ENCODE measurements at places on chromosomes 2 and 18.

- DNase-seq: no peak
Observed at GRCh38 chr18:38961880-38962279, 1396.3 kb upstream of the CELF4 start.

DNA sequence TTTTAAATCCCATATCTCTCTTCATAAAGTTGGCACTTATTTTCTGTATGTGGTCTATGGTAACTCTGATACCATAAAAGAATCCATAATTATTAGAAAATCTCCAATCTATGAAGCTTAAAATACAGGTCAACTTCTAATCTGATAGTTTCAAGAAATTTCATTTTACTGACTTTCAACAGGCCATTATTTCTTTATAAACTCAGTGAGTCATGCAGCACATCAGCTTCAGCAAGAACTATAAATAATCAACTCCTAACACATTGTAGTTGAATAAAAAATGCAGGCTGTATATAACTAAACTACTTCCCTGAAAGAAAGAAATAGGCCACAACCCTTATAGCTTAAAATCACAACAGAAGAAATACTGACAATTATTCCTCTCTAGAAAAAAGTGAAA lies 204.3 kb upstream of the CCDC150 start:
- no peak for DNase-seq

GRCh38 chr2:152098496-152099366 lies at the start of gene CACNB4:
CACNB4 (minus strand) TSS chr2:152099044.
- peak; percentile 2 for DNase-seq

DNA sequence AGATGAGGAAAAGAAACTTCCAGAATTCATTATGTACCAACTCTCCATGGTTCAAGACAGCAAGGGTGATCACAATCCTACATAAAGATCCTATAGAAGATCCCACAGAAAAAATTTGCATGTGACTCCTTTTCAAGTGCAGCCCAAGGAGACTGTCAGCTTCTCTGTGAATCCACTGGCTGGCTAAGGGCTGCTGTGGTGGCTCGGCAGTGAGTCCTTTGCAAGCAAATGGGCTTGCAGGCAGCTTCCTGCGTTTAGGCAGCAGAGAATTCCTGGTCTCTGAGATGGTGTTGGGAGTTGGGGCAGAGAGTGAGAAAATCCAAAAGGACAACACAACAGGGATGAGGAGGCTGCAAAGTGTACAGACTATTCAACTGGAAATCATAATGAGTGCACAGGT lies 43.4 kb downstream of the NABP1 start:
- DNase-seq: no peak

DNA sequence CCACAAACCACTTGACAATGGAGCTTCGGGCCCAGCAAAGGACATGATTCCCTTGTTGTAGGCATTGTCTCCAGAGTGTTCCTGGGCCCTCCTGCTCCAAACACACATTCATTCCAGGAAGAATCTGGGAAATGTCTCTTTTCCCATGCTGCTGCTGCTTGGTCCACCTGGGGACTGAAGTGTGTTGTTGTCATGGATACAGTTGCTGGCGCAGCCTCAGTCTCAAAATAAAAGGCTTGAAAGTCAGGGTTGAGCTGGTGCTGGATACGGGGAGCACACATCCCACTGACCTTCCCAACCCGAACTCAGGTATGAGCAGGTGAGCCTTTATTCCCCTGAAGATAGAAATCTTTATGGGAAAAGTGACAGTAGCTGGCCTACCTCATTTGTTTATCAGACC lies 30.6 kb upstream of the SPP2 start:
- DNase-seq: no peak

GRCh38 chr2:166727095-166727494 lies 161.2 kb upstream of the XIRP2 start:
- no peak for DNase-seq

- no peak for DNase-seq
Observed at GRCh38 chr2:240752209-240752608, 60.5 kb downstream of the AQP12A start.

DNA sequence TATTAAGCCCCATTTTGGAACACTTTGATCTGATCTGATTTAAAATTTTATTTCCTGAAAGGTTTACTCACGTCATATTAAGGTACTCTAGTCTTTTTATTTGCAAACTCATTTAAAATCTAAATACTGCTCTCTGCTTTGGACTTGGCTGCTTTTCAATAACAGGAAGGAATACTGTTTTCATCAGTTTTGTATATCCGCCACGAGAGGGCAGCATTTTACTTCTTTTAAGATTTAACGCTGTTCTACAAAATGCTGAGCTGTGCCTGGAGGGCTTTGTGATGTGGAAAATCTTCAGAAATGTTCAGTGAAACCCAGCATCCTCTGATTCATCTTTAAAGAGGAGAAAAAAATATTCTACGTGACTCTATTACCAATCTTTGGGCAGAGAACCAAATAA lies 37.5 kb upstream of the SLC38A11 start:
- DNase-seq: peak; percentile 8

DNA sequence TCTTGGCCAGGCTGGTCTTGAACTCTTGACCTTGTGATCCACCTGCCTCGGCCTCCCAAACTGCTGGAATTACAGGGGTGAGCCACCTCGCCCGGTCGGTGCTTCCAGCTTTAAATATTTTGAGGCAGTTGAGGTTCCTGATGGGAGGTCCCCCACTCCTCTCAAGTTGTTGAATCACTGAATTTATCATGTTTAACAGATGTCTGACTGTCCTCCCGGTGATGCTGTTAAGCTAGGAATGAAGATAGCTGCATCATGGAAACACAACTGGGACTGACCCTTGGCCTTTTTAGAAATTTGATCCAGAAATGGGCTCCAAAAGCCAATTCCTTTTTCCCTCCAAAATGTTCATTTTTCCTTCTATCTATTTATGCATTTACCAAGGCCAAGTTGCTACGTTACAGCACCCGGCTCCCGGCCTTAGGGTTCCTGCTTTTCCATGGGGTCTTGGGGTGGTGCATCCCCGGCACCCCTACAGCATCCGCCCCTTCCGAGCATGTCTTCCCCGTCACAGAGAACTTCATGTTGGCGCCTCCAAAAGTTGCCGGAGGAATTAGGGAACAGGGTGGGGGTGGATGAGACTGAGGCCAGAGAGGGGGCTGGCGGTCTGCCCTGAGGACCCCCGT lies 43.9 kb downstream of the PAX8 start:
- no peak for DNase-seq

DNA sequence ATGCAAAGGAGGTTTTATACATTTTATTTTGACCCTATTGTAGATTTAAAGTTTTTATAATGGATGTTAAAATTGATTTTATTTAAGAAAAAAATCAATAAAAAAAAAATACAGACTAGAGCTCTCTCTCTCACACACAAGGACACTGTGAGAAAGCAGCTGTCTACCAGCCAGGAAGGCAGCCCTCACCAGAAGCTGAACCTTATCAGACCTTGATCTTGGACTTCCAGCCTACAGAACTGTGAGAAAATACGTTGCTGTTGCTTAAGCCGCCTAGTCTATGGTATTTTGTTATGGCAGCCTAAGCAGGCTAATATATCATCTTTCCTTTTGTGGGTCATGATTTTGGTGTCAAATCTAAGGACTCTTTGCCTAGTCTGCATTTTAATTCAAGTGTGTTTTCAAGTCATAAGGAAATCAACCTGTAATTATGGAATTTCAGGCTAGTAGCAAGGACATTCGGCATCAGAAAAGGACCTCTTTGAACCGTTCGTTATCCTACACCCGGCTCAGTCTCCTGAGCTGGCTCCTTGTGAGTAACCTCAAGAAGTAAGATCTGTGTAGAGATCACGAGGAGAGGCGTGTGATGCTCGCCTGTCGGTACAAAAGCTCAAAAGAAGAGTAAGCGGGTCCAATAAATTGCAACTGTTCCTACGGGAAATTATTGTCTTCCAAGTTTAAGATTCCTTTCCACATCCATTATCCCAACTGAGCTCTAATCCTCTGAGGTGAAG lies 98.2 kb downstream of the PDCL3 start:
- no peak for DNase-seq

GRCh38 chr2:240960309-240960970 lies 38.0 kb upstream of the SNED1 start:
- DNase-seq: no peak

DNA sequence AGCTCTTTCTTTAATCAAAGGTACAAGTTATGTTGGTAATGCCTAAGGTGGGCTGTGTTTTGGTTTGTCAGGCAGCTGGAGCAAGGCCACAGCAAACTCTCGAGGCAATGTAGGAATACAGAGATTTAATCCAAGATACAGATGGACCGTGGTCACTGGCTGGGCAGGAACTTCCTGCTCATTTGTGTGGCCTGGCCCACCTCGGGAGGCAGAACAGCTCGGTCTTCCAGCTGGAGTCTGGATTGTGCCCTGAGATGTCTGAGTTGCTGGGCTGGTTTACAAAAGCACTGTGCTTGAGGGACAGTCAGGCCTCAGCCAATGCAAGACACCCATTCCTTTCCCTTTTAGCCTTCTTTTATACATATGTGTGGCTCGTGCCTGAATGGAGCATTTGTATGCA lies 506.1 kb upstream of the SALL3 start:
- DNase-seq: no peak

DNA sequence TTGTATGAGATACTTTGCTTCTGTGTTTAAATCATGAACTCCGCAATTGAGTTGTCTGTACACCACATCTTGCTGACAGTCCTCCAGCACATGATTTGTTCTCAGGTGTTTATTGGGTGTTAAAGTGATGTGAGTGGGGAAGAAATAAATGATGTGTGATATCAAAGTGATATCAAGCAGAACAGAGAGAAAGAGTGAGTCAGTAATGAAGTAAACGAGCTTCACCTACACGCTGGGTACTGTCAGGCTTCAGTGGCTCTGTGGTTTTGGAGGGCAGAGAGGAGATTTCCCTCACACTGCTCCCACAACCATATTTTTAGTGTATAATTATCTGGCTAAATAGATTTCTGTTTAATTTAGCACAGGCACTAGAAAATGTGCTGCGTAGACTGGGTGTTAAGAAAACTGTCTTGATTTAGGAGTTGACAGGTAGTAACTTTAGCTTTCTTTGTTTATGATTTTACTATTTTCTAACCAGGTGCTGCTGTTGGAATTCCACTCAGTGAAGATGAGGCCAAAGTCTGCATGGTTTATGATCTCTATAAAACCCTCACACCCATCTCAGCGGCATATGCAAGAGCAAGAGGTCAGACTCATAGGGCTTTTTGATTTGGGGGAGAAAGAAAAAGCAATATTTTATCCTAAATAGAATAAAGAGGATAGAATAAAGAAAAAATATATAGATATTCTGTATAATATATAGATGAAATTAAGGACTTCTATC lies 21.2 kb downstream of the ATIC start:
- no peak for DNase-seq

DNA sequence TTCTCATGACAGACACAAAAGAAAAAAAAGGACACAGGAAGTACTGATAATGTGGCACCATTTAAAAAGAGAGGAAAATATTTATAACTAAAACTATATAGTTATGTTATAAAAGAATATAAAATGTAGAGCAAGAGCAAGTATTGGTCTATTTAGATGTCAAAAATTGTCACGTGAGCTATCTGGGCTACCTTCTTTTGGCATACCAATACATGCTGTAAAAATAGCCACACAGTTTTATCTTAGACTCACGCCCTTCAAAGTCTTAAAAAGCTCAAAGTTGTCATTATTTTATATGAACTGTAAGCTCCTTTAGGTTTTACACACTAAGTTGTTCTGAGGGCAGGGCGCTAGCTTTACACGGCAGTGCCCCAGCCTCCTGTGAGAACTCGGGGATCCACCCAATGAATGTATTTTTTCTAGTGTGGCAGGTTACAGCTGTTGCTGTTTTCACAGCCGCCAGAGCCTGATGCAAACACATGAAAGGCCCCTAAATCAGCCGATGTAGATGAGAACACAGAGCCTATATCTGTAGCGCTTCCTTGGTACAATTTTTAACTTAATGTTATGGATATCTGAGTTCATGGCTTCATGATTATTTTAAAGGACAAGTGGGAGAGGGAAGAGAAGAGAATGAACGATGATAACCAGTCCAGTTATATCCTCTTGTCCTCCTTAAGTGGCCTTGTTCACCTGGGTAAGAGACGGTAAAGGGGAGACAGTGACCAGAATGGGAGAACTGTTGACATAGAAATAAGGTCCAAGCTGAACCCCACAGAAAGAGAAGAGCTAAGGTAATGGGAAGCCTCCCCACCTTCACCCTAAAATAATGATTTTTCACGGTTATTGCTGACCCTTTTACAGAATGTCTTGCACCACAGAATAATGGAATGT lies 130.8 kb downstream of the CACNB4 start:
- DNase-seq: no peak

DNA sequence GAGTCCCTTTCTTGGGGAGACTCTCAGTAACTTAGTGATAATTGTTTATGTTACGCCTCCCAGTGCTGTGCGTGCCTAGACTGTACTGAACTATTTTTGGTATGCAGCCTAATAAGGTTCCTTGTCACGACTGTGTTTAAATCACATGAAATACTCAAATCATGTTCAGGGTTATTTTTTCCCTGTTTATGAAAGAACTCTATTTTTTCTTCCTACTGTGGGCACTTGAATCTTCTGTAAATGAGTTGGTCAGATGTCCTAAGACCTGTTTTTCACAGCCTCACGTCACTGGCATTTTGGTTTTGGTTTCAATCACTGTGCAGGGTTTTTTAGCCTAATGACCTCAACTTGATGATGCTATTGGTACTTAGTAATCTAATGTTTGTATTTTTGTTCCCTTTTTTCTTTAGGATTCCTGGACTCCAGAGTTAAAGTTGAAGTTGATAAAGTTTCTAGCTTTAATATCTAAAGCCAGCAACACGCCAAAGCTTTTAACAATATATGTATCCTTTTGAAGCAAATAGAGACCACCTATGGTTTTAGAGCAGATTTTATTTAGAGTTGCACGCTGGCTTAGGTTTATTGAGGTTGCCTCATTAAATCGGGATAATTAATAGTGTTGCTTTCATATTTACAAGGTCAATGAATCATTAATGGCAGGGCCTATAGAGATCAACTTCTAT lies 24.0 kb downstream of the ARMC9 start:
- no peak for DNase-seq

DNA sequence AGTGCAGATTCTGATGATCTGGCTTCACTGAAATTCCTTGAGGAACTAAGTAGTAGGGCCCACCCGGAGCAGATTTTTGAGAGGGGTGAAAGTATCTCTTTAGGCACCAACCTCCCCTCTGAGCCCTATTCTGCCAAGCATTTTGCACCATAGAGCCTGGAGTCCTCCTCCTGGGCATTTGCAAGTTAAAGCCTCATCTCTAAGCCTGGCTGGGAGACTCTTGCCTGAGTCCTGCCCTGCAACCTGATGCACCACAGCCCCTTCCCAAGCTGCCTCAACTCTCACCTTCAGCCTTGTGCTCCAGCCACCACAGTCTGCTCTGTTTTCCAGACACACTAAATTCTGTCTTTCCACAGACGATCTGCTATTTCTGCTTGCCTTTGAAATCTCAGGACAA lies 79.6 kb upstream of the PKDCC start:
- no peak for DNase-seq

DNA sequence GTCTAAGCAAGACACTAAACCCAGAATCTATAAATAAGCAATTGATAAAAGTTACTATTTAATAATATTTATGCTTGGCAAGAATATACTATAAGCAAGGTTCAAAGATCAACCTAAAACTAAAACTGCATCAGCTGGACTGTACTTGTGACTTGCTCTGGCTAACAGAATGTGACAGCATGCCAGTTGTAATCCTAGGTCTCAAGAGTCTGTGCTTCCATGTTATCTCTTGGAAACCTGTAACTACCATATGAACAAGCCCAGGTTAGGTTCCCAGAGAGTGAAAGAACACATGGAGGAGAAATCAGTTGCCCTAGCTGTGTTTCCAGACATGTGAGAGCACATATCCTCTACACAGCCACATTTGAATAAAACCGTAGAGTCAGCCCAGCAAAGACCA lies 297.4 kb downstream of the CDH2 start:
- no peak for DNase-seq

GRCh38 chr2:211860224-211860623 lies 678.4 kb downstream of the ERBB4 start:
- DNase-seq: no peak

- DNase-seq: no peak
Observed at GRCh38 chr2:140808820-140809219, 1322.0 kb downstream of the LRP1B start.
